Common myeloid progenitor, CD34-positive (primary cell): ENCODE measurements at places on chromosomes 16 and 17.
A peak's percentile ranks its signal among the peaks of the same experiment; 100 is the strongest.

GRCh38 chr17:373613-374230 lies 21.1 kb upstream of the RPH3AL start:
- no peak for DNase-seq

DNA sequence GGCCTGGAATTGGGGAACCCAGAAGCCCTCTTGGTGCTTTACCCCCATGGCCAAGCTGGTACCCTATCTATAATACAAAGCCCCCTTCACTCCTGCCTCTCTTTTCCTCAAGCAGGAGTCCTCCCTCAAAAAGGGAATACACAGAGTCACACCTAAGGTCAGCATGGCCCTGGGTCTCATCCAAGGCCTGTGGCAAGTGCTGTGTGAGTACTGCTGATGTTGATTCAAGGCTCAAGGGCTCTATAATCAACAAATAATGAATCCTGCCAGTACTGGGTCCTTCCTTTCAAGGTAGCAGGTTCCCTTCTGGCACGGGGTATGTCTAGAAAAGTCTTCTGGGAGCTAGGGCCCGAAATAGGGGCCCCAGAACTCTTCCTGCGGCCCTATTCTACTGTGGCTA lies 187.3 kb downstream of the CYB561 start:
- no peak for DNase-seq

- DNase-seq, result no peak
Observed at GRCh38 chr17:67290711-67291291, 45.8 kb upstream of the HELZ start.

DNA sequence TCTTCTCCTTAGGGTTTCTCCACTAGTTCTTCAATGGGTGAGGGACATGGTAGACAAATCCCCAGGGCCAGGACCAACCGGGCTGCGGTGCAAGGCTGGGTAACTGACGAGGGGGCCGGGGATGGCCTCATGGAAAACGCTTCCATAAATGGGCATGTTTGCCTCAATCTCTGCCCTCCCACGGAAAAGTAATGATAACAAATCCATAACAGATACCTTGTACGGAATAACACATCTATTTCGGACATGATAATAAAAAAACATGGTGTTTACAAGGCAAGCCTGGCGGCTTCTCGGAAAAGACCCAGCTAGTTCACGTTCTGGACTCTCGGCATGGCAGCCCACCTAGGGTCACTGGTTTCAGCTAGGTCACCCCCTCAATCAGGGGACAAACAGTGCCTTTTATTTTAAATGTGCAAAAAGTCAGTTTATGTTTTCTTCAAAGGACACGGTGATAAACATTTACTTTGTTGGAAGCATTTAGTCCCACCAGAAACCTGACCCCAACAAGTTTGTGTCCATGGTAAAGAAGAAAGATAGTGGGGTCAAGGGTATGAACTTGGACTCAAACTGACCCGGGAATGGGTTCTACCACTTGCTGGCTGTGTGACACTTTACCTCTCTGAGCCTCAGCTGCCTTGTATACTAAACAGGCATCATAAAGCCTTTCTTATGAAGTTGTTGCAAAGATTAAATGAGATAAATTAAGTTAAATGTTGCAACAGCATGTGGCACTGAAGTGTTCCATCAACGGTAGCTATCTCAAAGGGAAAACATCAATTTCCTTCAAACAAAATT lies 1.7 kb downstream of the MYH11 start:
- DNase-seq, result no peak

DNA sequence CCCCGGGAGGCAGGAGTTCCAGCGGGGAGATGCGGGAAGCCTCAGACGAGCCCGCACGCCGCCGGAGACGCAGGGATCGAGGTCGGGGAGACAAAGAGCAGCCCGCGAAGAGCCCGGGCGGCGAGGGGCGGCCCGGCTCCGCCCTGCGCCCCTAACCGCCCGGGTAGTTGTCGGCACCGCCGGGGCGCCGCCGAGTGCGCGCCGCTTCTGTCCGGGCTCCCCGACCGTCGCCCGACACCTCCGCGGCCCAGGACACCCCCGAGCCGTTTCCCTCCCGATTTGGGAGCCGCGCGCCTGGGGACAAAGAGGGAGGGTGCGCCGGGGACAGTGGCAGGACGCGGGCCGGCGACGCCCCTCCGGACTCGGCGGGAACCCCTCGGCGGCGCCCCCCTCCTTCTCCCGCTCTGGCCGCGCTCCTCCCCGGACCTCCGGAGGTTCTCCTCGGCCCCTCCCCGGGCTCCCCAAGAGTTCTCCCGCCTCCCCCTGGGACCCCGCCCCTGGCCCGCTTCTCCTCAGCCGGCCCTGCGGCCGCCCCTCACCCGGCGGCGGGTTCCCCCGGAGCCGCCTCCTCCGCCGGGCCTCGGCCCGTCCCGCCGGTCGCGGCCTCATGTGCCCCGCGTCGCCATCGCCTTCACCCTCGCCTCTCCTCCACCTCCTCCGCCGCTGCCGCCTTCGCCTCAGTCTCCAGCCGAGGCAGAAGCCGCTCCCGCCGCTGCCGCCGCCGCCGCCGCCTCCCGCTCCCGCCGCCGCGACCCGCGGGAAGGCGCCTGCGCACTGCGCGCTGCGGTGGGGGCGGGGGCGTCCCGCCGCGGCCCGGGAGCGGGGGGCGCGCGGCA lies at the start of gene GJC1:
TSS of gene GJC1 (minus strand) at position 765 of the 836 bp plus-strand sequence. CDS start 24,470 bp downstream, outside the sequence.
- peak; percentile 24 for DNase-seq

- DNase-seq, result no peak
Observed at GRCh38 chr17:37096071-37096470, 147.3 kb downstream of the AATF start.

DNA sequence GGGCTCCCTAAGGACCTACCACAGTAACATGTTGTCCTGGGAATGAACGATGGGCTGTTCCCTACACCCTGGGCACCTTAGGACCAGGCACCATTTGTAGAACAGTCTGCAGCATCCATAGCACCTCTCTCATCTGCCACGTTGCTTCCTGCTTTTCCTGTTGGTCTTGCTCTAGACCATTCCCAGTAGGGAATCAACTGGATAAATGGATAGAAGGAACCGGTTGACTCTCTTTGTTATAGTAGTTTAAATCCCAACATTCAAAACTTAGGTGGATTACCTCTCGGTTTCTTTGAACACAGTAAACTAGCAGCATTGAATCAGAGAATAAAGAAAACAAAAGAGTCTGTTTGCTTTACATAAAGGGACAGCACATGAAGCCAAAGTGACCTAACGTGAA lies 159.1 kb downstream of the HS3ST3B1 start:
- DNase-seq, result no peak

DNA sequence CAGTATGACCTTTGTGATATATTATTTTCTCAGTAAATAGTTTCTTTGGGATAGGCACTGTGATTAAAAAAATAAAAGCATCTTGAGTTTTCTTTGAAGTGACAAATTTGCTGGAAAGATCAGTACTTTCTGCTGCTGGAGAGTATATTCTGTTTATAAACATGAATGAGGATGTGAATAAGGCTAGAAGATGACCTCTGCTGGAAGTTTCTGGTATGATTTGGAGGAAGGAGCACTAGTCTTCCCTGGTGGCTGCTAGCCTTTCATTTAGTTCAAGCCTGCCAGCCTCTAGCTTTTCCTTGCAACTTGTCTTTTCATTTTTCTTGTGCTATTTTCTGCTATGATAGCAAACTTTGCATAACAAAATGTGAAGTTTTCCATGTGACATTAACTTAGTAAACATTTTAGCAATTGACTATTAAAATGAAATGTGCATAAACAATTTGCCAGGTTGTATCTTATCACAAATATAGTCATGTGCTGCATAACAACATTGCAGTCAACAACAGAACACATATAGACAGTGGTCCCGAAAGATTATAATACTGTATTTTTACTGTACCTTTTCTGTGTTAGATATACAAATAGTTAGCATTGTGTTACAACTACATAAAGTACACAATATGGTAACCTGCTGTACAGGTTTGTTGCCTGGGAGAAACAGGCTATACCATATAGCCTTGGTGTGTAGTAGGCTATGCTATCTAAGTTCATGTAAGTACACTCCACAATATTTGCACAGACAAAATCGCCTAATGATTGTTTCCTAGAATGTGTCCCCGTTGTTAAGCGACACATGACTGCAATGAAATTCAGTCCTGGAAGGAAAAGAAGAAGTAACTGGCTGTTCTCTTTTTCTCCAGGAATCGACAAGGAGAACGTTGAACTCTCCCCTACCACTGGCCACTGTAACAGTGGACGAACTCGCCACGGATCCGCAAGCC lies 18.1 kb upstream of the RAB11FIP4 start:
- peak; percentile 79 for DNase-seq

DNA sequence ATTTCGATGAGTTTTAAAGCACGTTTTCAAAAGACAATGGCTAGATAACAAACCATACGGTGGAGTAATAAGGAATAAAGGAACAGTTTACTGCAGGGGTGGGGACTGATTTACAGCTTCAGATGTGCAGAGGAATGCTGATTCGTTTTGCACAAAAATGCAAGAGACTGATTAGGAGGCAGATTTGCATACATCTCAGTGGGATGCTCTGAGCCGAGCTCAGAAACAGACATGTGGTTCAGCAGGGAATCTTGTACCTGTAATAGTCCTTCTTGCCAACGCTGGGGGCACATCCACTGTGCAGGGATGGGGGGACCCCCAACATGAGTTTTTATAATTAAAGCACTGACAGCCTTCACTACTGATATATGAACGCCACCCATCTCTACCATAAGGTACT lies 308.0 kb downstream of the GRIN2A start:
- no peak for DNase-seq

DNA sequence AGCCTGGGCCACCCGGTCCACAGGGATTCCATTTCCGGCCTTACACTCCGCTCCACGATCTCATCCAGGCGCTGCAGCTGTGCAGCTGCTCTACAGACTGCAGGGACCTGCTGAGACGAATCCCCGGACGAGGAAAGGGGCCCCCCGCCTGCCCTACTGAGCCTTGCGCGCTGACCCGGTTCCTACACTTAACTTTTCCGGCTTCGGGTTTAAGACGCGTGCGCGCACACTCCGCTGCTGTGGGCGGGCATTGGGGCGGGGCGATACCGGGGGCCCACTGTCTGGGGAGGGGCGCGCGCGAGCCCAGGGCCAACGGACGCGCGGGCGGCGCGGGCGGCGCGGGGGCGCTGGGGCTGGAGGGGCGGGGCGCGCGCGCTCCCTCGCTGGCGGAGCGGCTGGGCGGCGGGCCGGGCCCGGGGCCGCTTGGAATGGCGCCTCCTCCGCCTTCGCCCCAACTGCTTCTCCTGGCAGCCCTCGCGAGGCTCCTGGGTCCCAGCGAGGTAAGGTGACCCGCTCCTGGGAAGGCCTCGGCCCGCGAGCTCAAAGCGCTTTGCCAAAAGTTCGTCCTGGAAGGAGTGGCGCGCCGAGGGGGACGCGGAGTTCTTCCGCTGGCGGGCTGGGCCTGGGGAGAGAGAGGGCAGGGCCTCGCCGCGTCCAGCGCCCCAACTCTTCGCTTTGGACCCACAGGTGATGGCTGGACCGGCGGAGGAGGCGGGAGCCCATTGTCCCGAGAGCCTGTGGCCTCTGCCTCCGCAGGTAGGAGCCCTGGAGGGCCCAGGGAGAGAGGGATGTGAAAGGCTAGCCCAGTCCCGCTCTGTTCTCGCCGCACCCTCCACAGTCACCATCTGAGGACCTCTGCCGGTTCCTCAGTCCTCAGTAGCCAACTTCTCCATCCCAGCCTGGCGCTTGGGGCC lies at the start of gene TP53I13:
TSS of gene TP53I13 (plus strand) at position 371 of the 914 bp plus-strand sequence. CDS start at position 429, 58 bp downstream.
- peak; percentile 91 for DNase-seq

DNA sequence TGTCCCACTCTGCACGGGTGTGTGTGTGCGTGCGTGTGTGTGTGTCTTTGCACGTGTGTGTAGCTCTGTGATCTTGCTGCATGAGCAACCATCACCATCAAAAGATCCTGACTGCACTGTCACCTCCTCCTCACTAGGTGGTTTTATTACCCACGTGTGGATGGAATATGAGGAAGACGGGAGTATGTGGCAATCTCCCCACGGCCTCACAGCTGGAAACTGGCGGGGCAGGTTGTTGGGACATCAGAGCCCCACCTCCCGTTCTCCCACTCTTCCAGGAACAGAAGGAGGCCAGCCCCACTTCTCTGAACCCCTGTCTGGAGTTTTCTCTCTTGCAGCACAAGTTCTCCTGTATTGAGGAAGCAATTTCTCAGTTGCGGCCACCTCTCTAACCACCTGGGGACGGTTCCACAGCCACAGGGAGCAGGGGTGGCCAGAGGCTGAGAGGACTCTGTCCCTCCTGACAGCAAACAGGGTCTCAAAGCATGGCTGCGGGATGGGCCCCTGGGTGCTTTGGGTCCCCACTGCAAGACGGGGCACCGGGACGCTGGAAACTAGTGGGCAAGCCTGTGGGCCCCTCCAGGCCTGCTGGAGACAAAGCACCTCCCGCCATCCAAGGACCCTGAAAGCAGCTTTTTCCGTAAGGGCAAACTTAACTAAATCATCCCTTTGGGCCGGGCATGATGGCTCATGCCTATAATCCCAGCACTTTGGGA lies 27.9 kb upstream of the ATP2C2 start:
- DNase-seq, result no peak

DNA sequence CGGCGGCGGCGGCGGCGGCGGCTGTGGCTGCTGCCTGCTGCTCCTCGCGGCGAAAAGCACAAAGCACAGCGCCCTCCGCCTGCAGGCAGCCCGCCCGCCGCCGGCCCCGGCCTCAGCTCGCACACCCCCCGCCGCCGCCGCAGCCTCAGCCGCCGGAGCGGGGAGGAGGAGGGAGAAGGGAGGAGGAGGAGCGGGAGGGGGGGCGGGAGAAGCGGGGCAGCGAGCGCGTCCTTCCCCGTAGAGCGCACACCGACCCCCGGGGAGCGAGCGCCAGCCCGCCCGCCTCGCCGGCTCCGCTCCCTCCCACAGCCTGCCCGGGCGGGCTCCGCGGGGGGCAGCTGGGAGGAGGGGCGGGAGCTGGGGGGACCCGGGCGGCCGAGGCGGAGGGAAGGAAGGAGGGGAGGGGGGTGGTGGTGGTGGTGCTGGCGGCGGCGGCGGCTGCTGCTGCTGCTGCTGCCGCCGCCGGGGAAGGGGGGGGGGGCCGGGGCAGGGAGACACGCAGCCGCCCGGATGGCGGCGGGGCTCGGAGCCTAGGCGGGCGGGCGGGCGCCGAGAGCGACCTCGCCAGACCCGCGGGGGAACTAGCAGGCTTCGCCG lies at the start of gene UBTF:
TSS of gene UBTF (minus strand) at position 60 of the 597 bp plus-strand sequence. CDS start 1,446 bp downstream, outside the sequence.
- peak; percentile 80 for DNase-seq

DNA sequence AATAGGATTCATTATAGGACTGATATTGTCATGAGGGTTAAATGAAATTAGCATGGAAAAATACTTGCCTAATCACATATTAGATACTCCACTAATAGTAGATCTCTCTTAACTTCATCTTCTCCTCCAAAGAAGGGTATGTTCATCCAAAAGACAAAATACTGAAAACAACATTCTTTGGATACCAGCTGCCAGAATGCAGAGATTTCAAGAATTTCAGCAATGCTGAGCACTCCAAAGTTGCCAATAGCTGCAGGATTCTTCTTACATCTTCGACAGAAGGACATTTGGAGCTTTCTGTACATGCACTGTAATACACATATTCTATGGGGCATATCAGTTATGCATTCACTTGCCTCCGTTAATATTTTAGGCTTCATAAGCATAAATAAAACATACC lies 436.5 kb downstream of the HAPSTR1 start:
- no peak for DNase-seq
